ENCODE measurements at places on chromosomes 4 and X.
A peak's percentile ranks its signal among the peaks of the same experiment; 100 is the strongest.

GRCh38 chrX:67353651-67354370, 190.0 kb upstream of the AR start:
- DNase-seq, result no peak

DNA sequence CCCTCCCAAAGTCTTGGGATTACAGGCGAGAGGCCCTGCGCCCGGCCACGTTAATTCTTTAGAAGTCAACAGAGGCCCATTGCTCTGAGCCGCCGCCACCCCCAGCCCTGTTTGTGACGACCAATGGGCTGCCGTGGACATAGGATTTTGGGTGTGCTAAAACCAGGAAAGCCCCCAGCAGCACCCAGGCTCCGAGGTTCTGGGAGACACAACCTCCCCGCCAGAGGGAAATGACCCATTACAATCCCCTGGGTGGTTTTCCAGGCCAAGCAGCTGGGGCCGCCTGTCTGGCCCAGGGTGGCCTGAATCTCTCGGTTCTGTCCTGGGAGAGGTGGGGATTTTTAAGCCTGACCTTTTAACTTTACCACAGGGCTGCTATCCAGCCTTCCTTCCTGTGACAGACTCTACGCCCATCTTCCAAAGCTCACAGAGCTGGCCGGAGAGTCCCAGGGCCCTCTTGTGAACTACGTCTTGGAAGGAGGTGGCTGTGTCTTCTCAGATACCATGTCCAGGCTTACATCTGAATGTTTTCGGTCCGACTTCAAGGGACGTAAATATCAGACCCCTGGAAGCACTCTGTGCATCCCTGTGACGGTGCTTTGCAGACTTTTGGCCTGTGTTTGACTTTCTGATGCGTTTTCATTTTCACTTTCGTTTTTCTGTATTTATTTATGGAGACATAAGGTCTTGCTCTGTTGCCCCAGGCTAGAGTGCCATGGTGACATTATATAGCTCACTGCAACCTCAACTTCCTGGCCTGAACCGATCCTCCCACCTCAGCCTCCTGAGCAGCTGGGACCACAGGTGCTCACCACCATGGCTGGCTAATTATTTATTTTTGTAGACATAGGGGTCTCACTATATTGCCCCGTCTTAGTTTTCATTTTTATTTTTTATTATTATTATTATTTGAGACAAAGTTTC, 36.0 kb downstream of the P2RY8 start:
- DNase-seq, result no peak

DNA sequence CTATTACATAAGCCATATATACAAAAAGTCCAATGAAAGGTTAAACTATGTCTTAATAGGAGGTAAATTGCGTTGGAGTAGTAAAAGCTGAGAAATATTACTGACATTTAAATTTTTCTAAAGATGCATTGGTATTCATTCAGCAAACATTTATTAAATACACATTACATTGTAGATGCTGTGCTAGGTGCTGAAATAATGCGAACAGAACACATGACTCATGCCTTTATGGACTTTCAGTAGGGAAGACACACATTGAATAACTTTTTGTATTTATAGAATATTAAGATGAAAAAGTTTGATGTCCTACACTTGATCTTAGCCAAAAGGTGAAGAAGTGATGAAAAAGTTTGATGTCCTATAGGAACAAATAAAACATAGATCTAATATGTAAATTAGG, 871.1 kb upstream of the SLIT2 start:
- no peak for DNase-seq

DNA sequence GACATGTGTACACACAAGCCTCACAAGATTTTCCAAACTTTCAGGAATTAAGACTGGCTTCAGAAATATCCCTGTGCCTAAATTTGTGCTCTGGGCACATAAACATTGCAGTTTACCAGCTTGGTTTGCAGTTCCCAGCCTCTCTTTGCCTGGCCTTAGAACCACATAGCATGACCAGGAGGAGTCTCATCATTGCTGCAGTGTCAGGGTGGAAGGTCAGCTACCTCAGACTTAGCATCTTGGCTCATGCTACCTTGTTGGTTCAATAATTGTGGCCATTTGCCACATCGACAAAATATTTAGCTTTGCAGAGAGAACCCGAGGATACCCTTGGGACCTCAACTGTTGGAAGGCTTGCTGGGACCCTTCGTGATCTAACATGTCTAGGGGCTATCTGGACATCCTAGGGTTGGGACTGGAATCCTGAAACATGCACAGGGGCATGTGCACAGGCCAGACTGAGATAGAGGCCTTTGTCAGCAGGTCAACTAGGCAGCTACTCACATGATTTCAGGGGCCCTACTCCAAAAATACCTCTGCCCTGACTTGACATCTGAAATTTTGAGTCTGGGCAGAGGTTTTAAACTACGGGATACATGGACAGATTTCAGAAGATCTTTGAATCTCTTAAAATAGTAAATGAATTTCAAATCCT, 8.0 kb upstream of the SUPT20HL2 start:
- no peak for DNase-seq

DNA sequence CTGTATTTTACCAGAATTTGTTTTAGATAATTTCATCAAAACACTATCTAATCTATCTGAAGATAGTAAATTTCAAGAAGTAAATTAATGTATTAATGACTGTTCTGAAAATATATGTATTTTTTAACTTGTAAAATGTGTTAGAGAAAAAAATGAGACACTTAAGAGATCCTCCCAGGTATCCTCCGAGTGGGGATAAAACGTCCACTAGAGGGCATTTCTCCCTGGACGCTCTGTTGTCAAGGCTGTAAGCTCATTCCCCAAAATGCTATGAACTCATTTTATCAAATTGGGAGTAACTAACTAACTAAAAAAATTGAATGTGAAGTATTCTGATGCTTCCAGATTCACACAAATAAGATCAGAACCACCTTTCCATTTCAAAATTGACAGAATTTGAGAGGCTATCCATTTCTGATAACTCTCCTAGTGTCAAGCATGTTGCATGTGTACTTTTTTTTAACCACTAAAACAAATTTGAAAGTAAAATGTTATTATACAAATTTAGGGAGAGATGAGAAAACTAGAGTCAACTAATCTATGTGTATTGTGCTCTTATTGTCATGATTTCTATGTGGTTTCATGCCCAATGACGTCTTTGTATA, 337.3 kb upstream of the HS3ST1 start:
- DNase-seq, result peak; percentile 51

GRCh38 chrX:110331444-110332030, 13.7 kb upstream of the AMMECR1 start:
- DNase-seq, result no peak

- no peak for DNase-seq
Measured at GRCh38 chrX:78119521-78120227, 15.6 kb downstream of the PGK1 start.

GRCh38 chr4:102637391-102637790, 123.4 kb downstream of the MANBA start:
- DNase-seq, result no peak

GRCh38 chr4:108174856-108175255, 6.1 kb upstream of the LEF1 start:
- no peak for DNase-seq

DNA sequence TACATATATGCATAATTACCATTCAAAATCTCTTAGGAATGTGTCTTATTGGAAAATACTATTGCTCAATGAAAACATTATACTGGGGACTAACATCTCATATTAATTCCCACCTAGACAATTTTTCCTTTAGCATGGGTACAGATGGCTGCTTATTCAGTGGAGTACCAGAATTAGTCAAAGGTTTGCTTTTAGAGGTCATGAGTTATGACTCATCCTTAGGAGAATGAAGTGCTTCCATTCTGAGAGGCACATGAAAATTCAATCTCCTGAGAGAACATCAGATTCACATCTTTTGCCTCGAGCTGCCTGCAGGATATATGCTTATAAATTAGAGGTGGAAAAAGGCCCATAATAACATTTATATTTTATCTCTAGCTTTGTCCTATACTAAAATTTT, 378.0 kb upstream of the DMD start:
- no peak for DNase-seq

GRCh38 chr4:37389967-37390580, 145.5 kb downstream of the NWD2 start:
- peak; percentile 76 for DNase-seq

GRCh38 chrX:40637687-40638086, 9.7 kb downstream of the CXorf38 start:
- DNase-seq, result no peak

- no peak for DNase-seq
Measured at GRCh38 chrX:78314561-78314960, 12.8 kb downstream of the CYSLTR1 start.

- DNase-seq, result no peak
Measured at GRCh38 chr4:7166237-7166636, 26.1 kb upstream of the SORCS2 start.

GRCh38 chr4:40289366-40290188, 45.6 kb upstream of the CHRNA9 start:
- no peak for DNase-seq

DNA sequence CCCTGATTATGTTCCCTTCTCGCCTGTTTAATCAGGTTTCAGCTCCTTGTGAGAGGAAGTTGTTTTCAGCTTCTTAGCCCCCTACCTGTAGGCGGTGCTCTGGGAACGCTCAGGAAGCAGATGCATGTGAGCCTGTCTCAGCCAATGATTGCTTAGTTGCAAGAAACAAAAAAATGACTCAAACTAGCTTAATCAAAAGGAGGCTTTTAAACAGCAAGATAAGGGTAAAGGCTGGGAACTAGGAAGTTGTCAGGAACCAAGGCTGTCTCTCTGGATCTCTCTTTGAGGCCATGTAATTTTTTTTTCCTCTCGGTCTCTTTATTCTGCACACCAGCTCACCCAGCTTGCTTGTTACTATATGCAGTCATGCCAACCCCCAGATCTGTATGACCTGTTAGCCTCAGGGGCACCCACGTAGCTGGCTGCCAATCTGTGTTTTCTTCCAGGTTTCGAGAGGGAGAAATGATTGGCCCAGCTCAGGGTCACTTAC, 109.1 kb downstream of the PTTG2 start:
- peak; percentile 58 for DNase-seq

DNA sequence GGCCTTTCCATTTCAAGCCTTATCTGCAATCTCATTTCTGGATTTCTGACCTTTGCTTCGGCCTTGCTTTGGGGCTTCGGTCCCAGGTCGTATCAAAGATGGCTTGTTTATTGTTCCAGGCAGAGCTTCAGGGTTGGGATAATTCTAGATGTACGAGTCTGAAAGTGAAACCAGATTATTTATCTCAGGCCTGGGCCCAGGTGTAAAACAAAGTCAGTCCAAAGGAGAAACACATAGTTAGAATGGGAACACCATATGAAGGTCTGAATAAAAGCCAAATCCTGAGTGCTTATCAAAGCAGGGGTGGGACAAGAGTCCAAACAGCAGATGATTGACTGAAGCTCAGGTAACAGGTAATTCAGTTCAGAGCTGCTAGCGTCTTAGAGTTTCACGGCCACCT, 17.1 kb downstream of the PRIMPOL start:
- DNase-seq, result no peak

DNA sequence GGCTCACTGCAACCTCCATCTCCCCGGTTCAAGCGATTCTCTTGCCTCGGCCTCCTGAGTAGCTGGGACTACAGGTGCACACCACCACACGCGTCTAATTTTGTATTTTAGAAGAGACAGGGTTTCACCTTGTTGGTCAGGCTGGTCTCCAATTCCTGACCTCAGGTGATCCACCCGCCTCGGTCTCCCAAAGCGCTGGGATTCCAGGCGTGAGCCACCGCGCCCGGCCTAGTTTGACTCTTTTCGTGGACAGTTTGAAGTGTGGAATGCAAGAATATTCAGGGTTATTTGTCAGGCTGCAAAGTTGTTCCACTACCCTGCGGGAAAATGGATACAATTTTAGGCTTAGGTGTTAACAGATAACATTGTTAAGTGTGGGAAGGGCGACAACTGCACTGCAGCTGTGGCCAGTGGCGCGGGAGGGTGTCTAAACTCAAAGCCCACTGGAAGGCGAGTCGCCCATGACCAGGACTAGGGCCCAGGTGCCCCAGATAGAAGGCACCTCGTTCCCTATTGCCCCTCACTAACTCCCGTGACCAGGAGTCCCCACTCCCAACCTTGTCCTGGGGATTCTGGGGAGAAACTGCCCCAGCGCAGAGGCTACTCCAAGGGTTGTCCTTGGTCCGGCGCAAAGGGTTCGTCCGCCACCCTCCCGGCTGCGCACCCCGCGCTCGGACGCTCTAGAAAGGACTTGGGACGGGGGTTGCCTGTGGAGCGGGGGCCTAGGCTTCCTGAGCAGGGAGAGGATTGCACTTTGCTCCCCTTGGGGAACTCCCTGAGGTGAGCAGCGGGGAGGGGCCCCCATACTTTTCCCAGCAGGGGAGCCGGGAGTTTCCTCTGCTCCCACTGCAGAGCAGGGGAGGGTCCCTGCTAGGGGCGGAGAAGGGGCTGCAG, 1.1 kb upstream of the CD99 start:
- DNase-seq, result peak; percentile 37

GRCh38 chr4:140293979-140294378, 79.5 kb upstream of the SCOC start:
- DNase-seq, result no peak

Data from tongue (tissue), 3 donors.